K562 (cell line): ENCODE measurements at places on chromosomes 6 and 20. TPM values are rescaled to one million over a fixed set of nuclear protein-coding genes. Genes with fewer than 3 reads are reported as not detected.

The TMEM244 gene
- total RNA-seq = not detected in 2 replicates

The TPX2 gene
- 144 and 171 TPM in 2 replicates for total RNA-seq

The PHACTR3 gene
- not detected in 2 replicates for total RNA-seq

The HSP90AB1 gene
- 2,162 and 2,174 TPM in 2 replicates for total RNA-seq

The ATRN gene
- total RNA-seq = 10.3 and 11.8 TPM in 2 replicates

The HSPA12B gene
- 0.07 TPM in 1 of 2 replicates, not detected in the other for total RNA-seq
